T1000 (cell line): ENCODE measurements at places on chromosomes 11 and 22.
A peak's percentile ranks its signal among the peaks of the same experiment; 100 is the strongest.

DNA sequence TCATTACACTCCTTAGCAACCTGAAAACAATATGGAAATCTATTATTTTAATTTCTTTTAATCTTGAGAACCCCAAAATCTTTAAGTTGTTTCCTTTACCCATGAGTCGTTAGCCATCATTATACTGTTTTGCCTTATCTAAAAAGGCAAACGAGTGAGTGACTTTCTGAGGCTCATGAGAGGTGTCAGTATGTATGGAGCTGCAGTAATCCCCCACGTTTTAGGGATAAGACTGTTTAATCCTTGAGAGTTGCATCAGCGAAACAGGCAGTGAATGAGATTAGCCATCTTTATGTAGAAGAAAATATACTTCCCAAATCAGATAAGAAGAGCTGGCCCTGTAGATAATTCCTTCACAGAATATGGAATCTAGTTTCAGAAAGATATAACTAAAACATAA, 1147.0 kb downstream of the DLG2 start:
- no peak for DNase-seq

GRCh38 chr11:83070731-83071566, 748 bp downstream of the RAB30 start:
- DNase-seq = no peak

GRCh38 chr22:37225481-37225880, 13.2 kb upstream of the SSTR3 start:
- DNase-seq = no peak

- no peak for DNase-seq
These were observed 407.4 kb upstream of the SYN3 start for GRCh38 chr22:33465554-33465953.

DNA sequence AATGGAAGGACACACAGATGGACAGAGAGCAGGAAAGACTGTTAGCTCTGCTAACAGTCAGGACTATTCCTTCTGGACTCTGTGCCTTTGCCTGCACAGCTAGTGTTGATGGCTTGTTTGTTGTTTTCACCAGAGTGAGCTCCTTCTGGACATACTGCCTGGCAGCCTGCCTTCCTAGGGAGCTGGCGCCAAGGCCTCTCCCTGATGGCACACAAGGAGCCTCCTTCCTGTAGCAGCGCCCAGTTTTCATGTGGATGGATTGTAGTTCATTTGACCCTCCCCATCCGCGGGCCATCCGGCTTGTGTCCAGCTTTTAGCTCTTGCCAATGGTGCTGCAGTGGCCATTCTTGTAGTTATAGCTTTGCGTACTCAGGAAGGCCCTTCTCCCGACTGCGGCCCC, 16.6 kb upstream of the BCR start:
- no peak for DNase-seq

GRCh38 chr11:72460091-72460647, 25.8 kb upstream of the CLPB start:
- DNase-seq = no peak

DNA sequence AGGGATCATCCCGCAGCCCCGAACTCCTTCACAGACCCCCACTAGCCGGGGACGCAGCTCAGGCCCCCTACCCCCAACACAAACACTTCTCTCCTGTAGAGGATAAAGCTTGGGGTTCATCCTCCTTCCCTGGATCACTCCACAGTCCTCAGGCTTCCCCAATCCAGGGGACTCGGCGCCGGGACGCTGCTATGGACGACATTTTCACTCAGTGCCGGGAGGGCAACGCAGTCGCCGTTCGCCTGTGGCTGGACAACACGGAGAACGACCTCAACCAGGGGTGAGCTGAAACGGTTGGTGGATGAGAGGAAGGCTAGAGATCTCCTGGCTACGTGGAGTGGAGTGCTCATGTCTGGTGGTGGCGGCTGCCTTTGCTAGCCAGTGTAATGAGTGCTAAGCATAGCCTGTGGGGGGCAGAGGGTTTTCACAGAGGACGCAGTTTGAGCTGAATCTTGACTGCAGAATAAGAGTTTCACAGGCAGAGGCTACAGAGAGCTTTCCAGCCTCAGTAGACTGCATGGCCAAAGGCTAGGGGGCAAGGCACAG, 580 bp downstream of the ILK start:
- DNase-seq = peak; percentile 5

DNA sequence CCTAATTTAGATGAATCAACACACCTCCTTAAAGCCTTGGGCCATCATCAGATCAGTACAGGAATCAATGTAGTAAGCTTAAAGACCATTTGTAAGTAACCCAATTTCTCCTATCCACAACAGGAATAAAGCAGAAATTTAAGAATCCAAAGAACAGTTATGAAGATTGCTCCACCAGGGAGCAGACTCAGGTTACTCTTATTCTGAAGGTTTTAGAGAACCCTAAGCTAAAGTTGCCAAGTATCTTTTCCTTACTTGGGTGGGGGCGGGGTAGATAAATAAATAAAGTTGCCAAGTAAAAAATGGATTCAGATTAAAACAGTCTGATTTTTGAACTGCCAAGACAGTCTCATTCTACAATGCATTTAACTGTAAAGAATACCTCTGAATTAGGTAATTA, 18.1 kb downstream of the CKAP5 start:
- DNase-seq = no peak
